Hippocampal formation (tissue), 2 donors: ENCODE measurements at places on chromosomes 3 and 15.

DNA sequence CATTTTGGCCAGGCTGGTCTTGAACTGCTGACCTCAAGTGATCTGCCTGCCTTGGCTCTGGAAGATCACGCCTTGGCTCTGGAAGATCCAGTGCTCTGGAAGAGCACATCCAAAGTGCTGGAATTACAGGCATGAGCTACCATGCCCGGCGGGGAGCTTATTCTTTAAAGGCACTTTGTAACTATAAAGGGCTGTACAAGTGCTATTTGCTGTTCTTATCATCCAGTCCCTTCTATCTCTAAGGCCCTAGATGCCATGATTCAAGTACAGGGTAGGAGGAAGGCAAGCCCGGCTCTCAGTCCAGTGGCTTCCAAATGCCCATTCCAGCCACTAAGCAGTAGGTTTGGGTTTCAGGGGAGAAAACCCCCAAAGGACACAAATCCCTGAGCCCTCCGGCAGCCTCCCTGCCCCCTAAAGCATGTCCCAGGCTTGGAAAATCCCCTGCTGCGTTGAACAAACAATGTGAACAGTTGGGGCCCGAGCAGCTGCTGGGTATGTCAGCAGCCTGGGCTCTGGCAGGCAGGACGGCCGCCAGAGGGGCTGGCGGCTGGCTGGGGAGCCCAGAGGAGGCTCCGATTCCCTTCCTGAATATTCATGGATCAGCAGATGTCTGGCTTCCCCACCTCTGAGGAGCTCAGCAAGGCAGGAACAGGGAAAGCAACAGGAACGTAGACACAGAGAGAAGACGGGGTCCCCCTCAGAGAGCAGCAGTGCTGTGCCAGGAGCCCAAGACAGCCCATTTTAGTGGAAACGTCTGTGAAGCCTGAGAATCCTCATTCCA is 7.7 kb downstream of the IGDCC4 start:
- DNase-seq, result peak; percentile 29

GRCh38 chr15:46039703-46040102 is 404.9 kb downstream of the SQOR start:
- DNase-seq, result no peak

DNA sequence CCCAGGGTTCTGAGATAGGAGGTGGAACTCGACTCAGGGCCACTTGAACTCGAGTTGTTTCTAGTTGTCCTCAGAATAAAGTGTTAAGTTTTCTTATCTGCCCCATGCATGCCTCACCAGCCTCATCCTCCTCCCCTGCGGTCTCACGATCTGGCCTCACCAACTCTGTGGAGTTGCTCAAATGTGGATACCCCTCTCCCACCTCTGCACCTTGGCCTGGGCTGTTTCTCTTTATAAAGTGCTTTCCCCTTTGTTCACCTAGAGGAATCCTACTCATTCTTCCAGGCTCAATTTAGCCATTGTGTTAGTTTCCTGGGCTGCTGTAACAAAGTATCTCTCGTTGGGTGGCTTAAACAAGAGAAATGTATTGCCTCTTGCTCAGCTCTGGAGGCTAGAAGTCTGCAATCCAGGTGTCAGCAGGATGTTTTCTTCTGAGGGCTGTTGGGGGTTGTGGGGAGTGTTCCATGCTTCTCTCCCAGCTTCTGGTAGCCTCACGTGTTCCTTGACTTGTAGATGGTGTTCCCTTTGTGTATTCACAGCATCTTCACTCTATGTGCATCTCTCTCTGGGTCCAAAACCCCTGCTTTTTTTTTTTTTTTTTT is 100.7 kb downstream of the MEX3B start:
- no peak for DNase-seq

DNA sequence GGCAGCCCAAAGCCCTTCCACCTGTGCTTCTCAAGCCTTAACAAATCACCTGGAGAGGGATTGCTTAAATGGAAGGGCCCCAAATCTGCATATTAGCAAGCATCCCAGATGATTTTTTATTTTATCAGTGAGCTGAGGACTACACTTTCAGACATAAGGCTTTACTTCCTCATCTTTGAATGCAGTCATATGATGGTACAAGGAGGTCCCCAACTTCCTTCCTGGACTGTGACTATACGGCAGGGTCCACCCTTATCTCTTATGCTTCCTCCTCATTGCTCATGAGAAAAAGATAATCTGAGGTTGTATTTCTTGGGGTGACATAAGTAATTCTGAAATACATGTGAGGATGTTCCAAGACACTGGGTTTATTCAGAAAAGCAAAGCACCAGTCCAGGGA is 13.7 kb upstream of the HEG1 start:
- no peak for DNase-seq

GRCh38 chr3:175192536-175192935 is 333.4 kb downstream of the NAALADL2 start:
- DNase-seq, result no peak

DNA sequence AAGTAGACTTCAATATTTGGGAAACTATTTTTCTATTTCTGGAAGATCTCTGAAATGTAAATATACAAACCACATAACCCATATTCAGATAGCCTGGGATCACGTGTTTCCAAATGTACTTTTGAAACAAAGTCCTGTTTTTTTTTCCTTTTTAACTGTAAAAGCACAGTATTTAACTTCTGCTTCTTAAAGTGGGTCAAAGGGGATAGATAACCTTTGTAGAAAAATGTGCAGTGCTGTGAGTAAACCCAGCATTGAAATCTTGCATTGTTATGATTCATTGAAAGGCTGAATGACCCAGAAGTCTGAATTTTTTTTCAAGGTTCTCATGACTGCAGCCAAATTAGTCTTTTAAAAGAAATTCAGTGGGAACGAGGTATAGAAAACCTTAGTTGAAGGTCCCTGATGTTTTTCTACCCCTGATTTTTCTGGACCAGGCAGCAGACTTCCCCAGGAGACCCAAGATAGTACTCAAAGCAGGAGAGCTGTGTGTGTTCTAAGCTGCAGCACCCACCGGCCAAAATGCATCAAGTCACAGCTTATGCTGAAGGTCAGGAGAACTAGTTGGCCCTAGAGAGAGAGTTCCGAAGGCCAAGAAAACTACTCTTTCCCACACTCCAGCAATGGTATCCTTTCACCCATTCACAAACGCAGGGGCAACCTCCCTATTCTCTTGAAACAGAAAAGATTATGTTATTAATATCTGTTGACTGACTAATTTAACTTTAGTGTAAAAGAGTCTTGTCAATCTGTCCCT is 43.6 kb upstream of the APH1B start:
- DNase-seq, result no peak

DNA sequence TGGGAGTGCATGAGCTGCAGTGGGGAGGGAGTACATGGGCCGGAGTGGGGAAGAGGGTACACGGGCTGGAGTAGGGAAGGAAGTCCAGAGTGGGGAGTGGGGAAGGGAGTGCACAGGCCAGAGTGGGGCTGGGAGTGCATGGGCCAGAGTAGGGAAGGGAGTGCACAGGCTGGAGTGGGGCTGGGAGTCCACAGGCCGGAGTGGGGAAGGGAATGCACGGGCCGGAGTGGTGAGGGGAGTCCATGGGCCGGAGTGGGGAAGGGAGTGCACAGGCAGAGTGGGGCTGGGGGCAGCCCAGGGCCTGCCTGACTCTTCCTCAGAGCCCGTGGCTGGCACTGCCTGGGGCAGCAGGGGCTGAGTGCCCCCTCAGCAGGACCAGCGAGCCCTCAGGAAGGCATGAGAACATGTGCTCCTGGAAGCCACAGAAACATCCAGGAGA is 40.7 kb downstream of the KLF15 start:
- DNase-seq, result no peak

GRCh38 chr3:107861422-107861821 is 229.4 kb downstream of the CD47 start:
- DNase-seq, result no peak

GRCh38 chr3:98930413-98930812 is 28.9 kb upstream of the DCBLD2 start:
- DNase-seq, result no peak

DNA sequence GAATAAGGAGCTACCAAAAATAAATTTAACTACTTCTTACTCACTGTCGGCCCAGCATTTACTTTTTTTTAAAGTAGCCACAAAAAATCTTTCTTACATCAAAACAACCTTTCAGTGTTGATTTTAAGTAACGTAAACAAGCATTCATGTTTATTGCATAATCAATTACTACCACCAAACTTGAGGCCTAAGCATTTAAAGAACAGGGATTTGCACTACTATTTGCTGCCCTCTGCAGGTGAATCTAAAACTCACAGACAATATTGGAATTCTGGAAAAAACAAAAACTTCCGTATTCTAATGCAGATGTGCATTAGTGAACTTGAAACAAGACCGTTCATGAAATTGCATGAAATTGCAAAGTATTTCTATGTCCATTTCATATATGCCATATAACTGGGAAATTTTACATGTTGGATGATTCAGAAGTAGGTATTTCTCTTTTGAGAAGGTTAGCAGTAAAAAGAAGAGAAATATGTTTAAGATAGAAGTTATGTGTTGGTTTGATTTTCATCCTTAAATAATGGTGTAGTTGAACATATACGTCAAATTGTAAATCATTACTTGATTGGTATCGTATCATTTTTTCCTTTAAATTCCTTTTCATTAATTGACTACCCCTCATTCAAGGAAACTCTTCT is 55.6 kb downstream of the CGGBP1 start:
- DNase-seq, result peak; percentile 35

DNA sequence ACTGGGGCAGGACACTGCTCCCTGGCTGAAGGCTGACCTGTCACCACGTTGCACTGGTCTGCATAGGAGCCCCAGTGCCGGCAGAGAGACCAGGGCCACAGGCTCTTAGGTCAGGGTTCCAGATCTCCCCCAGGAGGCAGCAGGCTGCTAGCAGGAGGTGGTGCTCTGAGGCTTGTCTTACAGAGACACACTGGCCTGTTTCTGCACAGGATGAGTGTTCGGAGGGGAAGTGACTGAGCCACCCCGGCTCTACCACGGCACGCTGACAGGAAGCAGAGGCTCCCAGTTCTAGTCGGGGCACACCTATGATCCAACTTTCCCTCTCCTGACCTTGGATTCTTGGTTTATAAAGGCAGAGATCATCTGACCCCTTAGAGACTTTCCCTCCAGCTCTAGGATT is 8.6 kb downstream of the FBXL22 start:
- DNase-seq, result no peak

DNA sequence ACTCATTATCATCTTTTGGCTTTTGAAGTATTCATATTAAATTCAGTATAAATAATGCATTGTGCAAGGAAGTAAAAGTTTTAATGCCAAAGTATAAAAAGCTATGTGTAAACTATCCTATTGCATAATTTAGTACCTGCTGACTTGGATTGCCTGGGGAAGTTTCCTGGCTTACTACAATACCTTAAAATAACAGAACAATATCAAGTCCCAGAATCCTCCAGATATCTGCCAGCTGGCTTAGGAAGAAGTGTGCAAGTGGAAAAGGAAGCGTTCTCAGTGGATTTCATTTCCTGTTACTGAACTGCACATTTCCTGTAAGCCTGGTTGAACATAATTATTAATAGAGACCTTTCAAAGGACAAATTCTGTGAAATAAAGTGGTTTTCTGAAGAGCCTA is 236.7 kb downstream of the ADAMTSL3 start:
- DNase-seq, result no peak

DNA sequence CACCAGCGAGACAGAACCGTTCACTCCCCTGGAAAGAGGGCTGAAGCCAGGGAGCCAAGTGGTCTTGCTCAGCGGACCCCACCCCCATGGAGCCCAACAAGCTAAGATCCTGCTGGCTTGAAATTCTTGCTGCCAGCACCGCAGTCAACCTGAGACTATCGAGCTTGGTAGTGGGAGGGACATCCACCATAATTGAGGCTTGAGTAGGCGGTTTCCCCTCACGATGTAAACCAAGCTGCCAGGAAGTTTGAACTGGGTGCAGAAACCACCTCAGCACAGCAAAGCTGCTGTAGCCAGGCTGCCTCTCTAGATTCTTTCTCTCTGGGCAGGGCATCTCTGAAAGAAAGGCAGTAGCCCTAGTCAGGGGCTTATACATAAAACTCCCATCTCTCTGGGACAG is 151.0 kb downstream of the MBNL1 start:
- DNase-seq, result no peak

- no peak for DNase-seq
Observed at GRCh38 chr3:52171514-52172261, 17.5 kb upstream of the POC1A start.

DNA sequence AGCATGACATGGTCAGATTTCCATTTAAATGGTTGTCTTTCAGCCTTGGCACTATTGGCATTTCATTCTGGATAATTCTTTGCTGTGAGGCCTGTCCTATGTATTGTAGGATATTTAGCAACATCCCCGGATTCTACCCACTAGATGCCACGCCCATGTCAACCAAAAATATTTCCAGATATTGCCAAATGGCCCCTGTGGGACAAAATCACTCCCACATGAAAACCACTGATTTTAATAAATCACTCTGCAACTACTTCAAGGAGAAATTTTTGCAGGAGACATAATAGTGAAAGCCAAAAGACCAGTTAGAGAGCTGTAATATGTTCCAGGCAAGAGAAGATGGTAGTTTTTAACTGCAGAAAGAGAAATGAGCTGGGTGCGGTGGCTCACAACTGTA is 55.9 kb upstream of the RARB start:
- no peak for DNase-seq

DNA sequence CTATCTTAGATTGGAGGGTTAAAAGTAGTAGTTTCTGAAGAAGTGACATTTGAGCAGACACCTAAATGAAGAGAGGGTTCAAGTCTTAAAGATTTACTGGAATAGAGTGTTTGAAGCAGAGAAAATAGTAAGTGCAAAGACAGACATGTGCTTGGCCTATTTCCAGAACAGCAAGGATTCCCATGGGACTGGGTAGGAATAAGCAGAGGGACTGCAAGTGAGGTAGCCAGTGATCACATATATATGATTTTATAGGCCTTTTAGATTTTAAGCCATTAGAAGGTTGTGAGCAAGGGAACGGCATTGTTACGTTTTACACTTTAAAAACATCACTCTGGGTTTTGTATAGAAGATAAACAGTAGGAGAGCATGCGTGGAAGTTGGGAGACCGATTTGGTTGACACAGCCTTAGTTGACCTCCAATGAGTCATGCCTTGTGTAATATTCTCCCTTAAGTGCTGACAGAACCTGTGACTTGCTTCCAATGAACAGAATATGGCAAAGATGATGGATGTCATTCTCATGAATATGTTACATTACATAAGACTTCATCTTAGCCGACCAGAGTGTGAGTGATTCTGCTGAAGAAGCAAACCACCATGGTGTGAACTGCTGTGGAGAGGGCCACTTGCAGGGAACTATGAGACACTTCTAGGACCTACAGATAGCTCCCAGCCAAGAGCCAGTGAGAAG is 37.1 kb upstream of the SLC4A7 start:
- no peak for DNase-seq

DNA sequence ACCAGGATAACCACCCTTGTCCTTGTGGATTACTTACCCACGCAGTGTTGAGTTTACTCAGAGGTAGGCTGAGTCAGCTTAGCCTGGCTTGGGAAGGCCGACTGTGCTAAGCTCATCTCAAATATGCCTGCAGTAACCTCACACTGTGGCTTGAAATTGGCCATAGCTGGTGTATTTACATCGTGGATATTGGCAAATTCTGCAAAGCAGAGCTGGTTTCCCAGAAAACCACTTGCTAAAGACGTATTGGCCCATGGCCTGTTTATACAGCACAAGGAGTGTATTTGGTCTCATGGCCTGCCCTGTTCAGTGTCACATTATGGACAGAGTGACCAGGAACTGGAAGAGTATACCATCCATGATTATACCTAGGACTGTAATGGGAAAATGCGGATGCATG is 170.5 kb upstream of the UBE3A start:
- DNase-seq, result no peak

GRCh38 chr15:48313216-48313615 is 18.0 kb upstream of the DUT start:
- no peak for DNase-seq
